Stromal cell of bone marrow (primary cell): ENCODE measurements at places on chromosomes 12 and 14.

- DNase-seq, result peak; percentile 22
These were observed 26.2 kb downstream of the RFLNA start for GRCh38 chr12:124321040-124321481.

GRCh38 chr14:32244404-32244803 is 41.3 kb upstream of the RNU6-8 start:
- DNase-seq, result no peak

DNA sequence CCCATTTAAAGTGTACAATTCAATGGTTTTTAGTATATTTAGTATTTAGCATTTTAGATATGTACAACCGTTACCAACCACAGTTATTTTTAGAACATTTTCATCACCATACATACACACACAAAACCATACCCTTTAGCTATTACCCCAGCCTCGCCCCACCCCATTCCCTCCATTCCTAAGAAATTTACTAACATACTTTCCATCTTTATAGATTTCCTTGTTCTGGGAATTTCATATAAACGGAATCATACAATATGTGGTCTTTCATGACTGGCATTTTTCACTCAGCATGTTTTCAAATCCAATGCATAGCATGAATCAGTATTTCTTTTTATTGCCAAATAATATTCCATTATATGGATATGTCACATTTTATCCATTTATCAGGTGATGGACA is 101.5 kb downstream of the TAOK3 start:
- DNase-seq, result no peak

DNA sequence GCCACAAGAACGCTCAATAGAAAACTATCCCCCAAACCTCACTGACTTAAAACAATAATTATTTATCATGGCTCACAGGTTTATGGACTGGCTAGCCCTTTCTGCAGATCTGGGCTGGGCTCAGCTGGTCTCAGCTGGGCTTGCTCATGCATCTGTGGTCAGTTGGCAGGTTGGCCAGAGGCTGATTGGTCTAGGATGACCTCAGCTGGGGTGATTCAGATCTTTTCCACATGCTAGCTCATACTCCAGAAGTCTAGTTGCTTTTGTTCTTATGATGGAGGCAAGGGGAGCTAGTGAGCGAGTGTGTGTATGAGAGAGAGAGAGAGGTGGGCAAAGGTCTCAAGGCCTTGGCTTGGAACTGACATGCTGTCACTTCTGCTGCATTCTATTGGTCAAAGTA is 181.2 kb upstream of the NRXN3 start:
- peak; percentile 98 for DNase-seq

- DNase-seq, result no peak
These were observed 380.5 kb downstream of the VRK1 start for GRCh38 chr14:97177635-97178034.

GRCh38 chr14:37195327-37195726 is 2.4 kb upstream of the MIPOL1 start:
- no peak for DNase-seq

DNA sequence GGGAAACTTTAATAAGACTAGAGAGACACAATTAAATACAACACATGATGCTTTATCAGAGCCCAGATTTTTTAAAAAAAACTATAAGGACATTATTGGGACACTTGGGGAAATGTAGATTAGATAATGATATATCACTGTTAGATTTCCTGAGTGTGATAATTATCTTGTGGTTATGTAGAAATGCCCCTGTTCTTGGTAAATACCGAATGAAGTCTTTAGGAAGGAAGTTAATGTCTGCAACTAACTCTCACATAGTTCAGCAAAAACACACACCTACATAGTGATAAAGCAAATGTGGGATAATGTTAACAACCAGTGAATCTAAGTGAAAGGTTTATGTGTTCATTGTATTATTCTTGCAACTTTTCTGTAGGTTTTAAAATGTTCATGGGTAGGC is 14.6 kb upstream of the CACNB3 start:
- no peak for DNase-seq

DNA sequence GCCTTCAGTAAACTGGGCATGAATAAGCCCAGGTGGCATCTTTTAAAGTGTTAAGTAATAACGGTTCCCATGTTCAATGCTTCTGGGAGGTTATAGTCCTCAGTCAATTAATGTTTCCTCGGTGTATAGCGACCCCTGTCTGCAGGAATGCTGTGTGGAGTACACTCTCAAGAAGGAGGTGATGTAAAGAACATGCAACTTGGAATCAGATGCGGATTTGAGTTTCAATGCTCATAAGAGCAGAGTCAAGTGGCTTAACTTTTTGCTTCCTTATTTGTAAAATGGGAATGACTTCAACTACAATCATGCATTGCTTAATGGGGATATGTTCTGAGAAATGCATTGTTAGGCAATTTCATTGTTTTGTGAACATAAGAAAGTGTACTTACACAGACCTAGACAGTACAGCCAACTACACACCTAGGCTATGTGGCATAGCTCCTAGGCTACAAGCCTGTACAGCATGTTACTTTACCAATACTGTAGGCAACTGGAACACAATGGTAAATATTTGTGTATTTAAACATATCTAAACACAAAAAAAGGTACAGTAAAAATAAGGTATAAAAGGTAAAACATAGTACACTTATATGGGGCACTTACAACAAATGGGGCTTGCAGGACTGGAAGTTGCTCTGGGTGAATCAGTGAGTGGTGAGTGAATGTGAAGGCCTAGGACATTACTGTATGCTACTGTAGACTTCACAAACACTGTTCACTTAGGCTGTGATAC is 6.7 kb upstream of the MRPS35 start:
- DNase-seq, result peak; percentile 75

- no peak for DNase-seq
These were observed 45.1 kb downstream of the NOS1 start for GRCh38 chr12:117316336-117316735.

- DNase-seq, result no peak
These were observed 85.1 kb upstream of the C14orf180 start for GRCh38 chr14:104494483-104494882.

- DNase-seq, result no peak
These were observed 3.1 kb downstream of the CACNA2D4 start for GRCh38 chr12:1915082-1915968.

- peak; percentile 29 for DNase-seq
These were observed 26.0 kb downstream of the XRCC3 start for GRCh38 chr14:103688906-103689902.

DNA sequence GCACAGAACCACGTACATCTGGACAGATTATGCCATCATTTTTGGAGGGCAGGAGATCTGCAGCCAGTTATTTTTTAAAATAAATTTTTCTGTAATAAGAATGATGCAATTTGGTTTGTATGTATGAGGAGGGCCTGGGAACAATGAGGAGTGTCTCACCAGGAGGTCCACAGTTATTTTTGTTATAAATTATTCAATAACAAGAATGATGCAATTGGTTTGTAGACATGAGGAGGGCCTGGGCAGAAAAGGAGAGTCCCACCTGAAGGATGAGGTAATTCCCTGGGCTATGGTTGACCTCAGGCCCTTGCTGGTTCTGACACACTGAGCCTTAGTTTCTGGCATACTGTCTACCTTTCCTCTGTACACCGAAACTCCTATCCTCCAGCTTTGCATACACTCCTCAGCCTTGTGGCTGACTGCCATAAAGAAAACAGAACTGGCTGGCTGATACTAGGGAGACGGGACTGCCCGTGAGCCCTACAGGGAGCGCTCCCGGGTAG is 9.0 kb upstream of the DCD start:
- DNase-seq, result no peak

DNA sequence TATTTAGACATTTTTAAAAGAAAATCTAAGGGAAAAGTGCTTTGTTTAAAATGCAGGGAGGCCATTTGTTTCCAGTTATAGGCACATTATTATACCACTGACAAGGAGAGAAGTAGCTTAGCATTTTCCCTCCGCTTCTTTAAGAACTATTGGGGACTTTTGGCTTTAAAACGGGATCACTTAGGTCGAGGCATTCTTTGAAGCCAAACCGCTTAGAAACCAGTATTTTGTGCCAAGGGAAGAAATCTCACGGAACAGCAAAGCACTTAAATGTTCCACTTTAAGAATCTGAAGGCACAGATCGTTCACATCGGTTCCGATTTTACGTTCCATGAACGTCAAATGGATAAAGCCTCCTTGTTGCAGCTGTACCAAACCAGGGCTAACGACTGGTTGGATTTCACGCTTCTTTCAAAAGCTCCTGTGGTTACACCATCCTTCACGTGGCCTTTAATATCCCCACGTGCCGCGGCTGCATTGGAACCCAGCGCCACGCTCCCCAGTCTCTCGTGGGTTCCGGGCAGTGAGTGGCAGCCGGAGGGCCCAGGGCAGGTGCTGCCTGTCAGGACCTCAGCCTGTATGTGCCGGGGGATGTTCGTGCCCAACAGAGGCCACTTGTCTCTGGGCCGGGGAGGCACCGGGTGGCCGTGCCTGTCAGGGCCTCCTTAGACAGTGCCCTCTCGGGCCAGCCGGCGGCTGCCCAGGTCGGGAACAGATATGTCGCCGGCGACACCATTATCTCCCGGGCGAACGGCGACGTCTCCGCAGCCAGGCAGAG is 195.4 kb downstream of the KIF26A start:
- DNase-seq, result no peak
